Aorta (tissue), 5 donors: ENCODE measurements at places on chromosomes 12 and 14. TPM values are rescaled to one million over a fixed set of nuclear protein-coding genes. Genes with fewer than 3 reads are reported as not detected.

DNA sequence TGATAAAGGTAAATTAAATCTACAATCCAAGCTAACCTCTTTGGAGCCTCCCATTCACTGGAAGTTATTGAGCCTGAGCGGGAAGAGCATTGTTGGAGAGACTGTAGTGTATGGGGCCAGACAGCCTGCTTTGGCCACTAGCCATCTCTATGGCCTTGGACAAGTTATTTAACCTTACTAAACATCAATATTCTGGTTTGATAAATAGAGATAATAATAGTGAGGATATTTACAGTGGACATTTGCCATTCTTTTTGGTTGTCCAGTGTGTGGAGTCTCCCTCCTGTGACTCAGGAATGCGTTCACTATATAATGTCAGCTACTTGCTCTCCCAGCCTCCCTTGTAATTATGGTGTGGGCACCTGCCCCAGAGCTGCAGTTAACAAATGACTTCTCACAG, 216.1 kb downstream of the SLC38A4 start:
- DNase-seq: no peak
- H3K36me3 ChIP-seq: no peaks in the 10 kb centered on the region
- no peaks in the 10 kb centered on the region for H3K4me1 ChIP-seq
- H3K27ac ChIP-seq: peak overlapping the region; percentile 91
- no peak overlapping the region for H3K4me3 ChIP-seq

NGB gene
- not detected for total RNA-seq

SLC8A3 gene
- total RNA-seq: 0.45 TPM

TCL1B gene
- not detected for total RNA-seq

PTPN21 gene
- total RNA-seq: 53.7 TPM
